Bronchus fibroblast of lung (primary cell): ENCODE measurements at places on chromosomes 2 and 18. TPM values are rescaled to one million over a fixed set of nuclear protein-coding genes. Genes with fewer than 3 reads are reported as not detected.

The TFPI gene
- total RNA-seq: 93.5 and 140 TPM in 2 replicates

The HDHD2 gene
- 14.3 and 14.9 TPM in 2 replicates for total RNA-seq

The ANKRD30B gene
- under 0.01 TPM in 1 of 2 replicates, not detected in the other for total RNA-seq

The COL3A1 gene
- total RNA-seq: 583 and 652 TPM in 2 replicates

The CYB5A gene
- total RNA-seq: 120 and 121 TPM in 2 replicates

The RPL37A gene
- 1,246 and 1,311 TPM in 2 replicates for total RNA-seq

The KCNG2 gene
- total RNA-seq: 1.9 and 3.9 TPM in 2 replicates

The RBMS1 gene
- total RNA-seq: 31.1 and 33.5 TPM in 2 replicates

The MGAT4A gene
- not detected in 2 replicates for total RNA-seq

The TOGARAM2 gene
- under 0.01 TPM in 1 of 2 replicates, not detected in the other for total RNA-seq
